ENCODE measurements at places on chromosomes 1 and 21.

- DNase-seq, result no peak
These were observed 22.8 kb downstream of the CDC7 start for GRCh38 chr1:91523482-91523881.

DNA sequence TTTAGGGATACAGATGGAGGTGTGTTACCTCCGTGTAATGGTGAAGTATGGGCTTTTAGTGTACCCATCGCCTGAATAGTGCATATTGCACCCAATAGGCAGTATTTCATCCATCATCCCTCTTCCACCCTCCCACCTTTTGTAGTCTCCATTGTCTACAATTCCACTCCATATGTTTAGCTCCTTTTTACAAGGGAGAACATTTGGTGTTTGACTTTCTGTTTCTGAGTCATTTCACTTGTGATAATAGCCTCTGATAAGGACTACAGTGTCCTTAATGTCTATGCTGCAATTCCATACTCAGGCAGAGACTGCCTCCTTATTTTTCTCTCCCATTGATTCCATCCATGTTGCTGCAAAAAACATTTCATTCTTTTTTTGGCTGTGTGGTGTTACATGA is 48.7 kb downstream of the OVGP1 start:
- DNase-seq, result no peak

DNA sequence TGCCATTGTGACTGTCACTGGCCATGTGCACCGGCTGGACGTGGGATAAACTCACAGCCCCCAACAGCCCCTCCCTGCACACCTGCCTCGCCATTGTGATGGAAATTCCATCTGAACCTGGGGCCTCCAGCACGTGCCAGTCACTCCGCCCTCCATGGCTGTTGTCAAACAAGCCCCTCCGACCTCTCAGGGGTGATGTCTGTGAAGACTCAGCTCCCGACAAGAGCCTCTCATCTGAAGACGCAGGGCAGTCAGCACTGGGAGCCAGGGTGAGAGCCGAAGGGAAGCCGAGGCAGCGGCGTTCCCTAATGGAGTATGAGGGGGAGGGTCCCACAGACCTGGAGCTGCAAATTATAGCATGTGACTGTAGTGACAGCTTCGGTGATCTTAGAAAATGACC is 1.4 kb upstream of the KRTAP10-2 start:
- DNase-seq, result no peak

DNA sequence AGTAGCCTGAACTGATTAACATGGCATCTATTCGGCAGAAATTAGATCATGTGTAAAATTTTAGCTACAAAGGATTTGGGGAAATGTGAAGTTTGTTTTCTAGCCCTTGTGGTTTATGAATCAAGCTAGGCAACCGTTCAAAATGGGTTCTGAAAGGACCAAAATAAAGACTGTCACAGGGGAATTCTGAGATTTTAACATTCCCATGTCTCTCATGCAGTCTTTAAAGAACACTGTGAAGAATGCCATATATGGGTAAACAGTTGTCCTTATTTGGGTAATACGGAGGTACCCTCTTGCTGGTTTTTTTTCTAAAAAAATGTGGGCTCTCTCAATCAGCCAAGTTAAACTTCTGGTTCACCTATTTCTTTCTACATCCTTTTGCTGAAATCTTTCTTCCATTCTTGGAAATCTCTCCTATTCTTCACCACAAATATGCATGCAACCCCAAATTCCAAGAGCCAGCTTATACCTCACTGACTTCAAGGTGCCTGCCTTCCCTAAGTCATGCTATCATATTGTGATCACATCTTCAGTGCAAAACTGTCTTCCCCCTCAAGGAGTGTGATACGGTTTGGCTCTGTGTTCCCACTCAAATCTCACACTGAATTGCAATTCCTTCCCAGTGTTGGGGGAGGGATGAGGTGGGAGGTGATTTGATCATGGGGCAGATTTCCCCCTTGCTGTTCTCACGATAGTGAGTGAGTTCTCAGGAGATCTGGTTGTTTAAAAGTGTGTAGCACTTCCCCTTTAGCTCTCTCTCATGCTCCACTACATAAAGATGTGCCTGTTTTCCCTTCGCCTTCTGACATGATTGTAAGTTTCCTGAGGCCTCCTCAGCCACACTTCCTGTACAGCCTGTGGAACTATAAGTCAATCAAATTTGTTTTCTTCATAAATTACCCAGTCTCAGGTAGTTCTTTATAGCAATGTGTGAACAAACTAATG is 308.7 kb downstream of the TTLL7 start:
- DNase-seq, result no peak

- DNase-seq, result no peak
These were observed 536 bp upstream of the ABCD3 start for GRCh38 chr1:94417728-94417977.

DNA sequence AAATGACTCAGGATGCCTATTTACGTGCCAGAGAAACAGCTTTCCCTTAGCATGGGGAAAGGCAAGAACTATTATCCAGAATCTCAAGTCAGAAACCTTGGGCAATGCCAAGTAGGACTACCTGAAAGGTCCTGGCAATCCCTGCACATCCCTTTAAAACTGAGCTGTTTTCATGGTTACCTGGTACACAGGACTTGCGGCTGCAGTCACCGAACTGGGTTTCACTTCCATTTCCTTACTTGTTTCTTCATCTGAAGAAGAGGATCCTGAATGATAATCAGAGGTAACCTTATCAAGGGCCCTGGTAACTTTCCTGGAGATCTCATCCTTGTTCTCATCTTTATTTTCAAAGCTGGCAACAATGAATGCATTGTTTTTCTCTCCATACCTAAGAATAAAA is 14.3 kb downstream of the BTG3 start:
- DNase-seq, result no peak

GRCh38 chr1:175373786-175374623 is 181.4 kb upstream of the KIAA0040 start:
- peak; percentile 15 for DNase-seq

- no peak for DNase-seq
These were observed 11.6 kb upstream of the PTPN7 start for GRCh38 chr1:202172015-202172355.

DNA sequence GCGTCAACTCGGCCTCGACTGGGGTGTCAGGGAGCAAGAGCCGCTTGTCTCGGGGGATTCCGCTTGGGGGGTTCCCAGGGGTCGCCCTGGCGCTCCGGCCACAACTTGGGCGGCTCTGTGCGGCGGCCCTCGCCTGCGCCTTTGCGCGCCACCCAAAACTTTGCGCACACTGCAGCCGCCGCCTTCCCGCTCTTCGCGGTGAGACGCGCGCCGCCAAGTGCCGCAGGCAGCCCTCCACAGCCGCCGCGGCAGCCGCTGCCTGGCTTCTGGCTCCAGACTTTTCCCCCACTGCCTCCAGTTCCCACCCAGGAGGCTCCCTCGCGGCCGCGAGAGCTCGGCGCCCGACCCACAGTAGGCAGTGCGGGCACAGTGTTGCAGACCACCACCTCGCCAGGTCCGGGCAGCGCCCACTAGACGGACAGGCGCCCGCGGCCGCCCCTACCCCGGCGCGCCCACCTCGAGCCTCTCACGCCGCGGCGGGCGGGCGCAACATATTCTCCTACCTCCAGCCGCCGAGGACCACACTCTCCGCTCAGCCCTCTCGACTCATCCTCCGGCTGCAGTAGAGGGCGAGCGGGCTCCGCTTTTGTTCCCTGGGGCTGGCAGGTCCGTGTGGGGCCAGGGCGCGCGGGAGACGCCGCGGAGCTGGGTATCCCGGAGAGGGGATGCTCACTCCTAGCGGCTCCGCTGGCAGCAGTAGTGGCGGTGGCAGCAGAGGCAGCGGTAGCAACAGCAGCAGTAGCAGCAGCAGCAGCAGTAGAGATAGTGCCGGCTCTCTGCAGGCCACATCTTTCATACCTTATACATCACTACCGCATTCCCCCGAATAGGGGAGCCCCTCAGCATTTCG is 296.6 kb downstream of the OMA1 start:
- peak; percentile 6 for DNase-seq

- no peak for DNase-seq
These were observed 386.9 kb upstream of the PLXNA2 start for GRCh38 chr1:208631092-208631491.

- no peak for DNase-seq
These were observed 19.4 kb downstream of the LRRC71 start for GRCh38 chr1:156939786-156940334.
